ENCODE measurements at places on chromosomes 3 and 15.

GRCh38 chr15:73026511-73027054 lies 25.7 kb upstream of the NEO1 start:
- DNase-seq, result no peak

DNA sequence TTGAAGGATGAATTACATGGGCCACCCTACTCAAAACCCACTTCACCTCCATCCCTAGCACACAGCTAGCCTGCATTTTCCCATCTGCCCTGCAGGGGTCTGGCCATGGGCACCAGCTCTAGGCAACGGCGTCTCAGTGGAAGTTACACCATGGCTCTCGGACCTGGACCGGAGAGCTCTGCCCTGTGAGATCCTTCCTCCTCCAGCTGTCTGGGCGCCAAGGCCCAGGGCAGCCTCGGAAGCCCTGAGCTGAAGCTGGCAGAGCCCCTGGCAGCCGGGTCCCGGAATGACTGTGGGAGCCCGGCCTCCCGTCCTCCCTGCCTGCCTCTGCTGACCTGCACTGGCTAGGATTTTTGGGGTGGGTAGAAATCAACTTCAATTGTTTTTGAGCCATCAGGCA lies 98.9 kb downstream of the CHSY1 start:
- no peak for DNase-seq

DNA sequence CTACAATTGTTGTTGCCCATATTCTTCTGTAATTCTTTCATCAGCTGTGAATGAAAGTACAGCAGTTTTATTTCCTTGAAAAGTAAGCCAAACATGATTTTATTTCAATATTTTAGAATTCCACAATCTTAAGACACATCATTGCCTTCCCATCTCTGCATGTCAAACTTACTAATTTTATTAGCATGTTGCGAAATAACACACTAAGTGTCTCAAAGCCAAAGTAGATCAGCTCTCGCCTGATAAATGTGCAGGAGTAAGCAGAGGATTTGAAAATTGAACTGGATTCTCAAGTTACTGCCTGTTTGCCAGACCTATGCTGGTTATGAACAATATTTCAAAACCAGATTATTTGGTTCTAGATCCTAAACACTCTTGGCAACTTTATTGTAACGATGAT lies 25.7 kb downstream of the TGFBR2 start:
- no peak for DNase-seq

DNA sequence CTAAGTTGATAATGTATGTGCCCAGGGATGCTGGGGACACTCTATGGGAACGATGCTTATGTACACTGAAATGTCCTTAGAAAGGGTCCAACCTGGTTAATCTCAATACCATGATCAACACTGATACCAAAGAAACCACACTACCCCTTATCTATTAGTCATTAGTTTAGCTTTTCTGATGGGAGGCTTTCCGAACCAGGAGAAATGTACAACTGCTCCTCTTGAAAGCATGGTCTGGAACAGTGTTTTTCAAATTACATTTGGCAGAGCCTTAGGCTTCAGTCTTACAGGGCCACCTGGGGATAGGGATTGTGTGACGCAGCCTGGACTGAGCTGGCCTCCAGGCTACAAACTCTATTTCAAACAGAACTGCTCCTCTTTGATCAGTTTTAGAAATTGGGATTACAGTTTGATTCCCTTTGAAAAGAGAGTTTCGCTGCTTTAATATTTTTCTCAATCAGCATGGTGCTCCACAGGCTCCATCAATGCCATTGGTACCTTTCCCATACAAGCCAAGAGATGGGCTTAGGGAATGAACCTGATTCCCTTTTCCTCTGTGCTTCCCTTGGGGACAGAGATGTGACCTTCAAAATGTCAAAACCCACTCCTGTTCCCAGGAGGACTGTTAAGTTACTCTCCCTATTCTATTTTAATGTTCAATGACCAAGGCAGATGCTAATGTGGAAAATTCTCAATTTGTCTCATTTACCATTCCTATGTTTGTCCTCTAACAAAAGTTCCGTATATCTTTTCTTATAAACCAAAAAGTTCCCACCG lies 296.0 kb upstream of the ADAMTS9 start:
- no peak for DNase-seq

- no peak for DNase-seq
These were observed 1155.5 kb downstream of the TBL1XR1 start for GRCh38 chr3:176041812-176042211.

DNA sequence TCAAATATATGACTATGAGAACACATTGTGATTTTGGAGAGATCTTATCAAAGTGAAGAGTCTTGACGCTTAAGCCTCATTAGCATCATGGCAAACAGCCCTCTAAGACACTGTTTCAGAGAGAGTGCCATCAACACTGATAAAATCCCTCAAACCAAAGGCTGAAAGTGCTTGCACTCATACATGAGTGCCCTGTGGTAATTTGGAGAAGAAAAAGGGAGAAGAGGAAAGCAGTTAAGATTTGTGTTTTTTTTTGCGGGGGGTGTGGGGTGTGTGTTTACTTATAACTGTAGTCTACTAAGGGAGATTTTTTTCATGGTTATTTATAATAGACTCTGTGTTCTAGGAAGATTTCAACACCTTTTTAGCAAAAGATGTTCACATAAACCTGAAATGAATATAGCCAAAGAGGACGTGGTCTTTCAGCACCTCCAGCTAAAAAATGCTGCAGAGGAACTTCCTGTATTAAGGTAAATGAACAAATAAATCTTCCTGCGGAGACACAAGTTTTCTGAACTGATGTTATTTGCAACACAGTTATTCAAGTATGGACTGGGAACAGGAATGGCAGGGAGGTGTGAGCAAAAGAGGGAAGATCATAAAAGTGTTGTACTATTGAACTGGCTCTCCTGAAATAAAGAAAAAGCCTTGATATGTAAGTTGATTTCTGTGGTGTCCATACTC lies 81.9 kb upstream of the TGFBR2 start:
- no peak for DNase-seq

- no peak for DNase-seq
These were observed 104.7 kb downstream of the UNC13C start for GRCh38 chr15:54082836-54083492.

DNA sequence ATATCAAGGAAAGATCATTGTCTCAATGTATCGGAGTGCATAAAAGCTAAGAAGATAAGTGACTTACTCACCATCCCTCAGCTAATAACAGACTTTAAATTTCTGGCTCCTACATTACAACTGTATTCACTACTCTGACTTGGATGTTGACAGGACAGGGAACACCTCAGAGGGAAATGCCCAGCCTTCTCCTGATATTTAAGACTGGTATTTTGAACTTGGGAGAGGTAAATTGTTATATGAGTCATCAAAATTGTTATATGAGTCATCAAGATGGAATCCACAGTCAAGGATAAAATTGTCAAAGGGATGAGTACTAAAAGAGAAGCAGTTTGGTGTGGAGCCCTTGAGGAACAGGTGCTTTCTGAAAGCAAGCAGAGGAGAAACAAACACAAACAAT lies 961.4 kb downstream of the VGLL3 start:
- DNase-seq, result peak; percentile 43

GRCh38 chr3:187902936-187903335 lies 157.7 kb upstream of the BCL6 start:
- DNase-seq, result no peak

DNA sequence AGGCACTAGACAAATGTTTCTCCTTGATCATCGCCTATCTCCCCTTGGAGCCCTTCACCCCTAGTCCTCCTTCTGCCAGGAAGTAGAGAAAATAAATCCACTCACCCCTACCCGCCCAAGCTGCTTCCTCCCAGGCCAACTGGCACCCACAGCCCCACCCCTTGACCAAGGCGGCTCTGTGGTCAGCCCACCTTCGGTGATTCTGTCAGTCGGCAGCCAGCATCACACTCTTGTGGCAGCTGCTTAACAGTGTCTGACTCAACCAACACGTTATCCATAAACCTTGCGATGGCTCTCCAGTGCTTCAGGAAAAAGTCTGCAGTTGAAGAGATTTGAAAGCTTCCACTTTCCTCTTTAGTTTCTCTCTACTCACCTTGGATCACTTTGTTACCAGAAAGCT lies 7.6 kb downstream of the SHF start:
- DNase-seq, result peak; percentile 78

DNA sequence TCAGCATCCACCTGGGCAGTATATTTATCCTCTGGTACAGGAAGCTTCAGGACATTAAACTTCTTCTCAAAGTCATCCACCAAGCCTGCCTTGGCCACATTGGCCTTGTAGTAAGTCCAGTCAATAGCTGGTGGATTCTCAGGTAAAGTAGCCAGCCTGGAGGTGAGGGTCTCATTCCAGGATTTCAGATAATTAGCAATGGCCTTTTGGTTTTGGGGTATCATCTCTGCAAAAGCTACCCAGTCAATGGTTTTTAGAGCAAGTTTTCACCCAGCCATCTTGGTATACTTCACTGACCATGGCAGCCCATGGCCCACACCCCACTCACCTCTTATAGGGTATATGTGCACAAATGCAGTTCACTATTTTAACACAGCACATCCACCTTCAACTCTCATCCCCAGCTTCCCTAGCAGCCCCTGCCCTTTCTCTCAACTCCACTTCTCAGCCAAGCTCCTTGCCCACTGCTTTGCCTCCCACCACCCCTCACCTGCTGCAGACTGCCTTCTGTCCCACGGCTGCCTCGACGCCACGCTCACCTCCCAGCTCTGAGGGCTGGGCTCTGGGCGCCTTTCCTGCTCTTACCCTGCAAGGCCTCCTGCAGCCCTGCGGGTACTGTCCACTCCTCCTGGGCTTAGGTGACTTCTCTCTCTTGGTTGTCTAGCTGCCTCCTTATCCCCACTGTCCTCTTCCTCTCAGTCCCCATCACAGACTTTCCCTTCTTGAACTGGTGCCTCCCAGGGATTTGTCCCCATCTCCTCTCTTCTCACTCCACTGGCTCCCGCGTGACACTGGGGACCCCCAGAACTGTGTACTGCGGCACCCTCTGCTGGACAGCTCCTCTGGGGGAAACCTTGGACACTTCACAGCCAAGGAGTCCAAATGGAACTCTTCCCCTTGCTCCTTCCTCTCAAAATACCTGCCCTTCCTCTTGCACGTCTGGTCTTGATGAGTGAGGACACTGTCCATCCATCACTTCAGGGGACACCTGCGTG lies 1.7 kb upstream of the TGM5 start:
- no peak for DNase-seq

- DNase-seq, result no peak
These were observed 70.3 kb downstream of the RORA start for GRCh38 chr15:61158504-61159407.

GRCh38 chr15:94451466-94451865 lies 220.1 kb downstream of the MCTP2 start:
- no peak for DNase-seq

- no peak for DNase-seq
These were observed 141.5 kb downstream of the PLOD2 start for GRCh38 chr3:146019508-146019907.

DNA sequence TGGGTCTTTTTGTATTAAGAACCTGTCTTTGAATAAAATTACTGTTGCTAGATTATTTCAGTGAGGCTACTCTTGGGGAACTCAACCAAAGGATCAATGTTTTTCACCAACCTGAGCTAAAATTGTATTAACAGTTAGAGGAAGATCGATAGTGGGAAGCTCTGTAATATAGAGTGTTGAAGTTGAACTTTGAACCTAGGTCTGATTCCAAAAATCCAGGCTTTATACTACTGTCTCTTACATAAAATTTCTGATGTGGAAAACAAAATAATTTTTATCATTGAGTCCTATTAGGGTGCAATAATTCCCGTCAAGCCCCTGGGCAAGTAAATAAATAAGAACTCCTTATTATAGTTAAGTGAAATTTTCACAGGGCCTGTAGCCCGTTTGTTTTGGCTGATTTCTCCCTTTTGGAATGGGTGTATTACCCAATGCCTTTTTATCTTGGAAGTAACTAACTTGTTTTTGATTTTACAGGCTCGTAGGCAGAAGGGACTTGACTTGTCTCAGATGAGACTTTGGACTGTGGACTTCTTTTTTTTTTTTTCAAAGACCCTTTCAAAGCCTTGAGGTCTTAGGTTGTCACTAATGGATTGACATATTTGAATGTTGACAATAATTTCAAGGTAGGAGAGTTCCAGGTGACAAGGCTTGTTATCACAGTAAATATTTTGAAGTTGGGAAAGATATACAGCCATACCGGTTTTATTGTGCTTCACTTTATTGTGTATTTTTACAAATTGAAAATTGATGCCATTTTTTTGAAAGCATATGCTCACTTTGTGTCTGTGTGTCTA lies 276.1 kb downstream of the NFKBIZ start:
- DNase-seq, result no peak

GRCh38 chr3:541062-541801 lies 344.7 kb downstream of the CHL1 start:
- no peak for DNase-seq

DNA sequence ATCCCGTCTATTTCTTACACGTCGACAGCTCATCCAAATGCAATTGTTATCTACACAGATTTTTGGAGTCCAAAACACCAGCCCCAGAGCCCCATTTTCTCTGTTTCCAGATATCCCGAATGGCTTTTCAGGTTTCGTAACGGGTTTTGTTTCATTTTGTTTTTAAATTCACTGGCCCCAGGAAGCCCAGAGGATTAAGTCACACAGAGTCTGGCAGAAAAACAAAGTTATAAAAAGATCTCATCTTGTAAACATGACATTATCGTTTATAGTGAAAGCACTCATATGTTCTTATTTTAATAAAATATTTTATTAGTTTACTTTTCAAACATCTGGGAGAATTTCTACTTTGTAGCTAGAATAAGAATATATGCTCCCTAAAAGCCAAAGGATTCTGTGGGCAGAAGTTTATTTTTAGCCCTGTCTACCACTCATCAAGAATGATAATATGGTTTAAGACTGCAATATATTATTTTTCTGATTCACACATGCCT lies 149.3 kb upstream of the SLC2A2 start:
- DNase-seq, result no peak
